Dorsolateral prefrontal cortex (tissue), 122 donors: ENCODE measurements at places on chromosomes 6 and 20.

DNA sequence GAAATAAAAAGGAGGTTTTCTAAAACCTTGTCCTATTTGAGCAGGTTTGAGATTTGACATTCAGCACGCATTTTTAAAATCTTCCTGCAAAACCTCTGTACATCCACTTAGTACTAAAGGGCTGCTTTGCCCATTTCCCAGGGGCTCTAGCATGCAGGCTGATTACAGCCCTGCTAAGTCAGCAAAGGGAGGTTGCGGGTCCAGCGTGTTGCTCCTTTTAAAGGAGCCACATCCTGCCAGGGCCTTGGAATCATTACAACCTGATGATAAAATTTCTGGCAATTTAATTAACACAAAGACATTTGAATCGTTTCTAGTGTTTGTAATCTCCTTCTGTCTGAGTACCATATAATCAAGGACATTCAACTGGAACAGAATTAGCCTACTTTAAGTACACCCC lies 455.1 kb upstream of the CITED2 start:
- DNase-seq: no peak

- DNase-seq: no peak
These were observed 246.8 kb downstream of the ARID1B start for GRCh38 chr6:157023958-157024357.

GRCh38 chr6:164345327-164345726 lies 930.8 kb downstream of the QKI start:
- no peak for DNase-seq

GRCh38 chr6:35857853-35858252 lies 52.7 kb downstream of the LHFPL5 start:
- no peak for DNase-seq

DNA sequence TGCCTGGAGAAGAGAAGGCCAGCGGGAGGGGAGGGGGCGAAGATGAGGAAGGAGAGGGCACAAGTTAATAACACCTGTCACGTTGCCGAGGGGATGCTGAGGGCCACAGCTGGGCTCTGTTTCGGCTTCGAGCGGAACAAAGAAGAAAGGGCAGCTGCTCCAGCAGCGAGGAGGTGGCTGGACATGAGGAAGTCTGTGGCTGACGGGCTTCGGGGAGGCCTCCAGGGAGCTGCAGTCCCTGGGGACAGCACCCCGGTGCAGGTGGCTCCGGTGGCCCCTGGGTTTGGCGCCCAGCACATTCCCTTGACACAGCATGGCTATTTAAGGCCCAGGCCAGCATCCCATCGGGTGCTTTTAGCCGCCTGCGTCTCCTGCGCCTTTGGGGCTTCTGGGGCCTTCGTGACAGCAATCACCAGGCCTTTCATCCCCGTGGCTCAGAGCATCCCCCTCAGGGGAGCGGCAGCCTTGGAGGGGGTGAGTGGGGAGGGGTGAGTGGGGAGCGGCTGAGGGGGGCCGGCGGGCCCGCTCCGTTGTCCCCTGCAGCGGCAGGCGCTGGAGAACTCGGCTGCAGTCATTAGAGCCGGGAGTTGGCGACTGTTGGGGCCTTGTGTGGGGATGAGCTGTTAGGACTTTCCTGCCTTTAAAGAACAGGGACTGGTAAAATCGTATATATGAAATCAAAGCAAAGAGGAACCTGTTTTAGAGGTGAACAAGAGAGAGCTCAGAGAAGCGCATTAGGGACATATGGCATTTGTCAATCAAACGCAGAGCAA lies 99.0 kb downstream of the TMEM242 start:
- no peak for DNase-seq

- no peak for DNase-seq
These were observed 12.7 kb downstream of the SAYSD1 start for GRCh38 chr6:39102071-39102820.
